Putamen (tissue), 1 donor: ENCODE measurements at places on chromosomes 3 and 15.

DNA sequence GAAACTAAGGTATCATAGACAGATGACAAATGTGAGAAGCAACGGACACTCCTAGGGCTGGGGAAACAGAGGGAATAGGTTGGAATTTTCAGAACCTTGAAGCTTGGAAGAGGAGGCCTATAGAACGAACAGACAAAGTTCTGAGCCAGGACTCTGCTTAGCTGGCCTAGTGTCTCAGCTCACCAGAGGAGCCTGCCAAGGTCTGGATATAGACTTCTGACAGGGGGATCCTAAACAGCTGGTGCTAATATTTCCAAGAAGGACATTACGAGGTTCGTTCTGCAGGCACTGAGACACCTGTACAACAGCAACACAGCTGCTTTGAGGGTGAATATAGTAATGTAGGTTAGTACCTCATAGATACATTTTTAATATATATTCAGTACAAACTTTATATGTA lies 266.3 kb downstream of the CHL1 start:
- no peak for DNase-seq

DNA sequence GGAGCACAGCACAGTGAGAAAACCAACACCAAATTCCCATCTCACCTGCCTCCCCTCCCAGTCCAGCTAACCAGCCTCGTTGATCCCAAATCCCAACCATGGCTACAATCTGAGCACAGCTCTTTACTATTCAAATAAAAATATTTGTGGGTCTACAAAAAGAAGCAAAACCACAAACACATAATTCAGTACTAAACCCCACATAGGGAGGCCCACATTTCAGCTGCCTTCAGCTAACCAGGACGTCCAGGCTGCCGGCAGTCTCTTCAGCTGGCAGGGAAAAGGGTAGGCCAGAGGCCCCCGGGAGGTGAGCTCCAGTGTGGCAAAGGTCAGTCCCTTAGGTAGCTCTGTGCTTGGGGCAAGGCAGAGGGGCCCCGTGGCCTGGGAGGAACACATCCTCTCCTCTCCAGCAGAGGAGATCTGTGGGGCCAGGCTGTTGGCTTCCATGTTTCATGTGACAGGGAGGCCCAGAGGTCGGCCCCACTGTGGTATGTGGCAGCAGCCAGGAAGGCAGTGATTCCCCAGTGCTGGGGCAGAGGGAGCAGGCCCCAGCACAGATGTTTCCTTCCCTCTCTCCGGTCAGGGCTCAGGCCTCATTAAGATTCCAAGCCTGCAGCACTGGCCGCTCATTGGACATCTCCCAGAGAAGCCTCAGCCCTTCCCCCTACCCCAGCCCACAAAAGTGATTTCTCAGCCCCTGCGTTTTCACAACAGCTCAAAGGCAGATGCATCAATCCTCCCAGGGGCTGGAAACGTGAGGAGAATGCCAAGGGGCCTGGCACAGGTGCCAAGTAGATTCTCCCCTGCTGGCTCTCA lies 381.4 kb downstream of the NTRK3 start:
- DNase-seq = peak; percentile 22

DNA sequence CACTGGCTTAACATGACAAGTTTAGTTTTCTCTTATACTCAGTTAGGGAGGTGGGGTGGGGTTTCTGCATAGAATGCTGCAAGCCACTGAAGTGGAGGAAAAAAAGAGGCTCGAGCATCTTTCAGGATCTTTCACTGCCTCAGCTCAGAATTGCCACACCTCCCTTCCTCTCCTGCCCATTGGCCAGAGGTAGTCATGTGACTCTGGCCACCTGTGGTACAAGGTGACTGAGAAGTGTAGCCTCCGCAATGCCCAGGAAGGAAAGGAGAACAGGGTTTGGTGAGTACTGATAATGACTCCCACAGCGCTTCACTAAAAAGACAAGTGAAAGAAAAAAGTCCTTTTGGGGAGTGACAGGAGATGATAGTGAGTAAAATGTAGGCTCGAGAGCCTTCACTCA lies 124.3 kb upstream of the TRIM42 start:
- no peak for DNase-seq

DNA sequence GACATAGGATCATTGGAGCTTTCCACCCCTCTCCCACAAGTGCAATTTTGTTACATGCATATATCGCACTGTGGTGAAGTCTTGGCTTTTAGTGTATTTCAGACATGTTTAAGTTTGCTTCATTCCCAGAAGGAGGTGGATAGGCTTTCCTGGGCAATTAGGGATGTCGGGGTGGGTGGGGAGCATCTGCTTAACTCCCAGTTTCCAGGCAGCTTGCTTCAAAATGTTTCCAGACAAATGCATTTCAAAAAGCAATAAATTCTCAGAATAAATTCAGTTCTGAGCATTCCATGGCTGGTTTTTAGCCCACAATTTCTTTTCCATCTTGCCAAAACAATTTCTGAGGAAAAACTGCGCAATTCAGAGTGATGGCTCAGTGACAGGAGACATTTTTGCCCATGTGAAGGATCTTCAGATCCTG lies 227.7 kb upstream of the ZPLD1 start:
- DNase-seq = no peak

GRCh38 chr15:44661576-44661975 lies 1.9 kb downstream of the SPG11 start:
- DNase-seq = no peak

DNA sequence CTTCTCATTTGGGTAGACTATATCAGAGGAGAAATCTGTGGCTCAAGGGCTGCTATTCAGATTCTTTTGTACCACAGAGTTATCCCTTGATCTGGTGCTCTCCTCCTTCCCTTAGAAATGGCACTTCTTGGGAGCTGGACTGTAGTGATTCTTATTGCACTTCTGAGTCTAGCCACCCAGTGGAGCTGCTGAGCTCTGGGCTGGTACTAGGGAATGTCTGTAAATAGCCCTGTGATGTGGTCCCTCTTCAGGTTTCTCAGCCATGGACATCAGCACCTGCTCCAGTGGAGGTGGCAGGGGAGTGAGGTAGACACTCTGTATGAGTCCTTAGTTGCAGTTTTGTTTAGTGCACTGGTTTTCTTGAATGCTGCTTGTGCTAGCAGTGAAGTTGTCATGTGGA lies 1292.6 kb downstream of the SI start:
- DNase-seq = no peak

DNA sequence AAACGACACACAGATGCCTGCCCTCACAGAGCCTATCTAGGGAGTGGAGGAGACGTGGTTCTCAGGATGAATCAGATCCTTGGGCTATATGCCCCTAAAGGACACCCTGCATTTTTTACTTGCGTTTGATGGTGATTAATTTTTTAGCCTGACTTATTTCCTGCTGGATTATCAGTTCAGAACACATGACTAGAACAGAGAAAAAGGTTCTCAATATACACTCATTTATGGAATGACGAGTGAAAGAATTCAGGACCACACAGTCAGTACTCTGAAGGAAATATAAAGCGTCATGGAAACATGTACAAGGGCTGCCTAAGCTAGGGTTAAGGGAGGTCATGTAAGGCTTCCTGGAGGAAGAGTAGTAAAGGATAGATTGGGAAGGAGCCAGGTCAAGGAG lies 121.8 kb downstream of the SSR3 start:
- DNase-seq = no peak

GRCh38 chr3:10242182-10243065 lies 5.8 kb upstream of the TATDN2 start:
- no peak for DNase-seq

DNA sequence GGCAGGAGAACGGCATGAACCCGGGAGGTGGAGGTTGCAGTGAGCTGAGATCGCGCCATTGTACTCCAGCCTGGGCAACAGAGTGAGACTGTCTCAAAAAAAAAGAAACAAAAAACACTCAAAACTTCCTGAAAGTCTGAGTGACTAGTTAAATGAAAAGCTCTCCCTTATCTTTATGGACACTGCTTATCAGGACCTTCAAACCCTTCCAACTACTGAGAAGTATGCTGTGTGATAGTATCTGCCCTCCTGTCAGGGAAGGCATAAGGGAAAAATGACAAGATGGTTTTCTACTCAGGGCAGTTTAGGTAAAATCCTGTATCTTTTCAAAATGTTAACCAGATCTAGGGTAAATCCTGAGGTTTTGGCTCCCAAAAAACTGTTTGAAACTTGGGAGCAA lies 21.8 kb downstream of the EMC7 start:
- no peak for DNase-seq

GRCh38 chr3:56115698-56116097 lies 352.6 kb downstream of the ERC2 start:
- DNase-seq = no peak
